ENCODE measurements at places on chromosomes 5 and 9.
A peak's percentile ranks its signal among the peaks of the same experiment; 100 is the strongest.

- DNase-seq = no peak
These were observed 51.7 kb upstream of the TUT7 start for GRCh38 chr9:86405926-86406325.

DNA sequence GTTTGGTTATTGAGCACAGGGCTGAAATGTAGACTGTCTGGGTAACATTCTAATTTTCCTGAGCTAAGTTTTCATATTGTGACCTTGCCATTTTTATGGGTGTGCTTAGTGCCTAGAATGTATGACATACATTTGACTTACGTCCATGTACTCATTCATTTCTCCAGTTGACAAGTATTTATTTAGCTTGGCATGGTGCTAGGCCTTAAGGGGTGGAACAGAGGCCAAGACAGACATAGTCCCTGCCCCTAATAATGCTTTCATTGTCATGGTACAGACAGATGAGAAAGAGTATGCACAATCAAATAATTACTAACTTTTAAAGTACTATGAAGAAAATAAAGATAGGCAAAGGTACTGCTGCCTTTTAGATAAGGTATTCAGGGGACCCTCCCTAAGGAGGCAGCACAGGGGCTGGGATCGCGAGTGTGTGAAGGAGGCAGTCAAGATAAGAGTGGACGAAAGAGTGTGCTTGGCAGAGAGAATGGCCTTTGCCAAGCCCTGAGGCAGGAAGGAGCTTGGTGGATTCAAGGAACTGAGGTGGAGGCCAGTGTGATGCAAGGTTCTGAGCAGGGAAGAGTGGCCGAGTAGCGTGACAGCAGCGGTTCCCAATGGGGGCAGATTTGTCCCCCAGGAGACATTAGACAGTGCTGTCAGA lies 128.0 kb downstream of the PIP5K1B start:
- DNase-seq = no peak

DNA sequence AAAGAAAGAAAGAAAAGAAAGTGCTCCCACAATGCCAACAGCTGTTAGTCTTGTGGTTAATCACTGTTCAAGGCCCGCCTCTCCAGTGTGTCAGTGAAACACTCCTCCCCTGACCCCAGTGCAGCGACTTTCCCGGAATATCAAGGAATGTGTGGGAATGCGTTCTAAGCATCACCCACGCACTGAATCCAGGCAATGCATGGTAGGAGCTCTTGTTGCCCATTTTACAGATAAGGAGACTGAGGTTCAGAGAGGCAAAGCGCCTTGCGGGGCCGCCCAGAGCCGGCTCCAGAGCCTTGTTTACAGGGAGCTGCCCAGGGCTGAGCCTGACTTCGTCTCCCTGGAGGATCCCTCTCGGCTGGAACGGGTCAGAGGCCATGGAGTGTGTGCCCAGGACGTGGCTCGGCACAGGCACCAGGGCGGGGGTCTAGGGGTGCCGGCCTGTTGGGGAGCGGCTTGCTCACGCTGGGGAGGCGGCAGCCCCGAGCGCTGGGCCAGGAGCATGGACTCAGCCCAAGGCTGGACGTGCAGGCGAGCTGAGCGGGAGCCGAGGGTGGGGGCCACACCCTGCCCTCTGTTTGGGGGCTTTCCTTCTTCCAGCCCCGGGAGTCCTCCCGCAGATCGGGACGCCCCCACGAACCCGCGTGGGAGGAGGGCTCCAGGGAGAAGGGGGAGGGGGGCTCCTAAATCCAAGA lies 823 bp downstream of the ST6GALNAC6 start:
- DNase-seq = no peak

GRCh38 chr9:5854063-5854790 lies 21.3 kb upstream of the ERMP1 start:
- no peak for DNase-seq

GRCh38 chr5:15844871-15845270 lies 334.7 kb downstream of the MARCHF11 start:
- no peak for DNase-seq

- no peak for DNase-seq
These were observed 53.3 kb upstream of the SLIT3 start for GRCh38 chr5:169354263-169354662.

GRCh38 chr5:180990086-180990881 lies 1.6 kb downstream of the BTNL3 start:
- DNase-seq = no peak

- DNase-seq = no peak
These were observed 369.5 kb downstream of the NTRK2 start for GRCh38 chr9:85038824-85039608.

GRCh38 chr5:53479590-53480415 lies 626 bp upstream of the FST start:
- peak; percentile 29 for DNase-seq
